Activated CD4-positive, alpha-beta memory T cell treated with anti-CD3 and anti-CD28 coated beads, Interleukin-2, amount 10 ng/mL, durations not matched to agents 7 days and 5 days (primary cell): ENCODE measurements at places on chromosomes 3 and 15. TPM values are rescaled to one million over a fixed set of nuclear protein-coding genes. Genes with fewer than 3 reads are reported as not detected.

DNA sequence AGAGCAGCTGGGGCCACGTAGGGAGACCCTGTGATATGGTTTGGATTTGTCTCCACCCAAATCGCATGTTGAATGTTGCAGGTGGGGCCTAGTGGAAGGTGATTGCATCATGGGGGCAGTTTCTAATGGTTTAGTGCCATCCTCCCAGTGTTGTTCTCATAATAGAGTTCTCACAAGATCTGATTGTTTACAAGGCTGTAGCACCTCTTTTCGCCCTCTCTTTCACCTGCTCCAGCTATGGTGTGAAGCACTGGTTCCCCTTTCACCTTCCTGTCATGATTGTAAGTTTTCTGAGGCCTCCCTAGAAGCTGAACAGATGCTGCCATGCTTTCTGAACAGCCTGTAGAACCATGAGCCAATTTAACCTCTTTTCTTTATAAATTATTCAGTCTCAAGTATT, 198.9 kb upstream of the CBLB start:
- H3K36me3 ChIP-seq = peaks cover 5% of the 10 kb centered on the region
- DNase-seq = no peak
- H3K27me3 ChIP-seq = no peaks in the 10 kb centered on the region
- no peak overlapping the region for H3K4me3 ChIP-seq
- H3K4me1 ChIP-seq = peaks cover 12% of the 10 kb centered on the region

- H3K27ac ChIP-seq = no peak overlapping the region
- H3K27me3 ChIP-seq = peaks cover 16% of the 10 kb centered on the region
- no peak for DNase-seq
- no peaks in the 10 kb centered on the region for H3K36me3 ChIP-seq
- H3K4me3 ChIP-seq = no peak overlapping the region
Observed at GRCh38 chr3:142931222-142931621, 32.3 kb downstream of the PAQR9 start.

GRCh38 chr3:64039981-64040733, 16.9 kb upstream of the PSMD6 start:
- no peaks in the 10 kb centered on the region for H3K4me1 ChIP-seq
- no peak for DNase-seq
- no peak overlapping the region for H3K4me3 ChIP-seq
- H3K36me3 ChIP-seq = no peaks in the 10 kb centered on the region
- H3K27me3 ChIP-seq = peaks cover 28% of the 10 kb centered on the region

GRCh38 chr15:69117431-69117871, 43.0 kb upstream of the GLCE start:
- H3K4me1 ChIP-seq = peaks cover 9% of the 10 kb centered on the region
- H3K4me3 ChIP-seq = no peak overlapping the region
- peaks cover 21% of the 10 kb centered on the region for H3K27me3 ChIP-seq
- no peak overlapping the region for H3K27ac ChIP-seq
- no peak for DNase-seq
- H3K36me3 ChIP-seq = no peaks in the 10 kb centered on the region

- no peak for DNase-seq
- H3K27me3 ChIP-seq = peaks cover 5% of the 10 kb centered on the region
- no peaks in the 10 kb centered on the region for H3K36me3 ChIP-seq
- no peak overlapping the region for H3K27ac ChIP-seq
- H3K4me3 ChIP-seq = no peak overlapping the region
Observed at GRCh38 chr15:40137303-40138200, 23.3 kb upstream of the BUB1B start.

ACKR2 gene
- 2.0 TPM for total RNA-seq

JAGN1 gene
- 25.4 TPM for total RNA-seq

ESYT3 gene
- total RNA-seq = 0.43 TPM

PAK6 gene
- total RNA-seq = 0.65 TPM

PDZRN3 gene
- total RNA-seq = not detected

PARL gene
- 49.0 TPM for total RNA-seq

SHC4 gene
- 2.8 TPM for total RNA-seq

BNC1 gene
- not detected for total RNA-seq

SLC24A5 gene
- not detected for total RNA-seq
